ENCODE measurements at places on chromosomes 2 and 18.

- no peak for DNase-seq
Measured at GRCh38 chr2:170716851-170717598, 1.9 kb downstream of the SP5 start.

DNA sequence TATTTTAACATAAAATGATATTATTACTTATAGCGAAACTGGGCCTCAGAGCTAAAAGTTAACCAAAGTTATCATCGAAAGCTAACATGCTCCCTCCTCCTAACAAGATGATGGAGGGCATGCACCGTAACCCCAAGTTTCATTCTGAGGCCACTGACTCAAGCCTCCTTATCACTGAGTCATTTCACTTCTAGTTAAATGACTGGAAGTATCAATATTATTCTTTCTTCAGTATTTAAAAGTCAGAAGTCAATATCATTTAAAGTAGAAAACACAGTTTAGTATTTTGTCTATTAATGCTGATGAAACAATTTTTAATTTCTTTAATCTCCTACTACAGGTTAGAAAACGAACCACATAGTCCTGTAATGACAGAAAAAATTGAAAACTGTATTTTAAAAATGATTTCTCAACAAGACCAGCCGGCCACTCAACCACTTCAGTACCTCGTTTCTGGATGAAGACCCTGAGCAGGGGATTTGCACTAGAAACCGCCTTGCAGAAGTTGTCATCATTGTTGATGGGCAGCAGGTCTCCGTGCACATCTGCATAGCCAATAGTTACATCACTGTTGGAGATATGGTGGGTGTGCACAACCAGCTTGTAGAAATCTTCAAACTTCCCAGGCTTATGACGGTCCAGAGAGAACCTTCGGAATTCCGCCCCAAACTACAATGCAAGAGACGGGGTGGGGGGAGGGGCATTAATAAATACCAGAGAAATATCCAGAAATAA, 44.9 kb downstream of the PARD6G start:
- no peak for DNase-seq

DNA sequence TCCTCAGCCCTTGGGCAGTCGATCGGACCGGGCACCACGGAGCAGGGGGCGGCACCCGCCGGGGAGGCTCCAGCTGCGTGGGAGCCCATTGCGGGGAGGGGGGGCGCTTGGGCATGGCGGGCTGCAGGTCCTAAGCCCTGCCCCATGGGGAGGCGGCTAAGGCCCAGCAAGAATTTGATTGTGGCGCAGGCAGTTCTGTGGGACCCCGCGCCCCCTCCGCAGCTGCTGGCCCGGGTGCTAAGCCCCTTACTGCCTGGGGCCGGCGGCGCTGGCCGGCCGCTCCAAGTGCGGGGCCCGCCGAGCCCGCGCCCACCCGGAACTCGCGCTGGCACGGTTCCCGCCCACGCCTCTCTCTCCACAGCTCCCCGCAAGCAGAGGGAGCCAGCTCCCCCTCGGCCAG, 18.4 kb downstream of the ZSCAN30 start:
- no peak for DNase-seq

DNA sequence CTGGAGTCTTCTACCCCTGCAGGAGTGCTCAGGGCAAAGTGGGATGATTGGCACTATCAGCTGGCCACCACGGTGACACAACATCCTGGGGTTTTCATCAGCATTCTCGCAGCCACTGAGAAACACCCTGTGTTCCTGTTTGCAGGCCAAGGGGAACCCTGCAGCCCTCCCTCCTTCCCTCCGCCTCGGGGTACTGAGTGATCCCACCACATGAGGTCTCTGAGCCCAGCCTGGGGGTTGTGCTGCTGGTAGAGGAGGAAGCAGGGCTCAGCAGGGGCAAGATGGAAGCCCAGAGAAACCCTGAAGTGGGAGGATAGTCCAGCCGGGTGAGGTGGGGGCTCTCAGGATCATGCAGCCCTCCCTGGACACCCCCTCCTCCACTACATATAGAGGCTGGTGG, at the start of gene OXER1:
OXER1 (minus strand) TSS at position 40 of the 400 bp plus-strand sequence. CDS start 73 bp downstream, outside the sequence.
- DNase-seq, result no peak

DNA sequence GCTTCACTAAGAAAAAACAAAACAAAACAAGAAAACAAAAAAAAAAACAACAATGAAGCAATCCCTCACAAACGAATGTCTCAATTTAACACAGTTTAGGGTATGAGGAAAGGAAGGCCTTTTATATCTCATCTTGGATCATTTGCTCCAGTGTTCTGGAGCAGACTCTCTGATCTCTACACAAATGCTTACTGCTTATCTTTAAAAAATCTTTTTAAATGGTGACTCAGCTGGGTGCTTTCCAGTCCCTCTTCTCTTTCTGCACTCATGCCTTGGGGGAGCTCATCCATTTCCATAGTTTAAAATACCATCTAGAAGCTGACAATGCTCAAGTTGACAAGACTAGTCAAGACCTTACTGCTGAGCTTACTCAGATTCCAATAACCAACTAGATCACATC, 56.2 kb downstream of the ETAA1 start:
- no peak for DNase-seq

- DNase-seq, result no peak
Measured at GRCh38 chr2:11177871-11178690, 22.8 kb downstream of the SLC66A3 start.

Measured in stimulated activated CD8-positive, alpha-beta memory T cell treated with anti-CD3 and anti-CD28 coated beads, Interleukin-4, amount 100 ng/mL, for 1 hour (primary cell).